ELR (cell line): ENCODE measurements at places on chromosomes 16 and 17.

DNA sequence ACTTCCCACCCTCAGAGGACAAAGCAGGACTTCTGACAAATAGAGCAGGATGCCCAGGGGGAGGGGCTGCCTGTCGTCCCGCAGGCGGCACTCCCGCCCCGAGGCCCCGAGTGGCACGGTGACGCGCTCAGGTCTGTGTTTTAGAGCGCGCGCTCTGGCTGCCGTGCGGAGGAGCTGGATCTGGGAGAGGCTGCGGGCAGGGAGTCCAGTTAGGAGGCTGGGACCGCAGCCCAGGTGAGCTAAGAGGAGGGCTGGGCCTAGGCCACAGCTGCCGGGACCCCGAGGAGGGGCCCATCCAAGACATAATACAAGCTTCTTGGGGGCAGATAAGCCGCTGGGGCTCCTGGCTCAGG lies 6.4 kb downstream of the DOC2A start:
- no peak for DNase-seq

GRCh38 chr16:852451-853185 lies 52.1 kb upstream of the GNG13 start:
- no peak for DNase-seq

DNA sequence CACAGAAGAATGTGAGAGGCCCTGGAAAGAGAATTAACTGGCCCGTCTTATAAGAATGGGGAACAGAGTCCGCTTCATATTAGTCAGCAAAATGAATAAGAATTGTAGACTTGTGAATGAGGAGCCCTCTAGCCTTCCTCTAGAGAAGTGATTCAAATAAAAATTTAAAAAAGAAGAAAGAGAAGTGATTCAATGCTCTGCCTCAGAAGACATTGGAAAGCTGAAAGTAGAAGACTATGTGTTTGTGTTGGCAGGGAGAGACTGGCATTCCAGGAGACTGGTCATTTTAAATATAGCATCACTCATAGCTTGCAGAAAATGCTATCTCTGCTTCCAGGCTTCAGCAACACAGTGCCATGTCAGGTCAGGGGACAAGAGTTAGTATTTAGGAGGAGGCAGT lies 190.6 kb upstream of the HS3ST3A1 start:
- peak; percentile 21 for DNase-seq

DNA sequence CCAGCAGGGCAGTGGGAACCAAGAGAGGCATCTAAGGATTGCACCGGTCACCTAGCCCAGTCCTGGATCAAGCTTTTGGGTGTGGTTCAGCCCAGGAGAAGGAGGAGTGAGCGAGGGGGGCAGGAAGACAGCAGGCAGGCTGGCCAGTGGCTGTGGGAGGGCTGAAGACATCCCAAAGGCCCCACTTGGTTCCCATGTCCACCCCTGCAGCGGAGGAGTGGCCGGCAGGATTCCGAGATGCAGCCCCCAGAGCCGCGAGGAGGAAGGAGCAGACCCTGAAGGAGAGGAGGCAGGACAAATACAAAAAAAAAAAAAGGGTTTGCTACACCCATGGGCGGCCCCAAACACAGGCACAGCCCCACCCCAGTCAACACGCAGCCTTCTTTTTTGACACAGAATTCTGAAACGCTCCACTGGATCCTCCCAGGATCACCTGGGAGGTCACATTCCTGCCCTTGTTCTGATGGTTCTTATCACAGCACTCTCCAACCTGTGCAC lies 1.1 kb upstream of the SLC47A2 start:
- DNase-seq, result no peak

DNA sequence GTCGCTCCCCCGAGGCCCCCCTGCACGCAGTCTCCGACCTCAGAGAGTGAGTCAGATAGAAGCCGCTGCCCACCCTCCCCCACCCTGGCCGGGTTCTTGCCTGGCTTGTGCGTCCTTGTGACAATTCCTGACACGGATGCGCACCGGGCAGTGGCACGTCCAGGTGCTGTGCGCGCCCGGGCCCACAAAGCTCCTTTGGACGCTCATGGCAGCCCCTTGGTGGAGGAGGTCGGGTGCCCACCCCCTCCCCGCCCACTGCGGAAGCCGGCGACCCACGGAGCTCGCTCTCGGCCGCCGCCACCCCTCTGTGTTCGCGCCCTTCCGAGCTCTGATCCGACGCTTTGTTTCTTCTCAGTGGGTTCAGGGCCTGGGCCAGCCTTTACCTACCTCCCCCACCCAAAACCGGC lies 662 bp upstream of the TUBB3 start:
- peak; percentile 96 for DNase-seq

DNA sequence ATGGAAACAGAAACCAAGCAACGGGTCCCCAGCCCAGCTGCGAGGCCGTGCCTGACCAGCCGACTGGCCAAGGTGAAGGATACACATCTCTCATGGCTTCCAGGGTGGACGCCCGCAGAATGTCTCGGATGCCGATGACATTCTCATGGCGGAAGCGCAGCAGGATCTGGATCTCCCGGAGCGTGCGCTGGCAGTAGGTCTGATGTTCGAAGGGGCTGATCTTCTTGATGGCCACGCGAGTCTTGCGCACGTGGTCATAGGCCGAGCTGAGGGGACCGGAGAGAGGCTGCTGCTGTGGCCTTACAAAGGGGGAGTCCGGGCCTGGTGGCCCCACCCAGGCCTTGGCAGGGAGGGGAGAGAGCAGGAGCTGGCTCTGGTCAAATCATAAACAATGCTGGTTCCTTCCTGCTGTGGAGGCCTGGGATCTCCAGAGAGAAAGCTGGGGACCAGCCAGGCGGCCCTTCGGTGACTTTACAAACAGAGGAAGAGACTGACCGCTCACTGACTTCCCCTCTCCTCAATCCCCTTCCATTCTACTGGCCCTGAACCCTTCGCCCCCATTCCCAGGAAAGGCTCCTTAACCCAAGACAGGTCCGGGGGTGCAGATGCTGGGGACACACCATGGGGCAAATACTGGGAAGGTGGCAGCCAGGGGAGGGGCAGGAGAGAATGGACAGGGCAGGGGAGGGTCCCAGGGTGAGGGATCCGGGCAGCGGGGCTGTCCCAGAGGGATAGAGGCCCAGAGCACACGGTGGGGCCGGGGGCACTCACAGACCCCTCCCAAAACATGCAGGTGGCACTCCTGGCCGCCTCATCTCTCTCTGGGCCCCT lies 1.1 kb downstream of the MAPK3 start:
- no peak for DNase-seq

DNA sequence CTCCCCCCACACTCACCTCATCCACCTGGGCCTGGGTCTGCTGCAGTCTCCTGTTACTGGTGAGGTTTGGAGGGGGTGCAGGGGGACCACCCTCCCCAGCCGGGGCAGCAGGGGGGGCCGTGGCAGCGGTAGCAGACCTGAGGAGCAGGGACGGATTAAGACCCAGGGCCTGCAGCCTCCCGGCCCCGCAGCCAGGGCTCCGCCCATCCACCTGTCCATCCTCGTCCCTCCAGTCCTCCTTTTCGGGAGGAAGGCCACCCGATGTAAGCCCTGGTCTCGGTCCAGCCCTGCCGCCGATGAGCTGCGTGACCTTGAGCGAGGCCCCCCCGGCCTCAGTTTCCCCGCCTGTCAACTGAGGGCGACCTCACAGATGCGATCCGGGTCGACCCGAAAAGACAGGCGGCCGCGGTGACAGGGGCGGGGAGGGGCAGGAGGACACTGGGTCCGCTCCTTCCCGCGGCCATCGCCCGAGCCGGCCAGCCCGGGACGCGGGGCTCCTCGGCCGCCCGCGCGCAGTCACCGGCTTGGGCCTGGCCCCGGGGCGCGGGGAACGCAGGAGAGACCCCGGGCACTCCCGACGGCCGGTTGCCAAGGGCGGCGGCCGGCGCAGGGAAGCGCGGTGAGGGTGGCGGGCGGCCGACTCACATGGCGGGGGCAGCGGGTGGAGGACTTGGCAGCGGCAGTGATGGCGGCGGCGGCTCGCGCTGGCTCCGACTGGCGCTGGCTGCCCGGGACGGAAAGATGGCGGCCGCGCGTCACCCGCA lies at the start of gene VAMP2:
TSS of gene VAMP2 (minus strand) at position 716 of the 764 bp plus-strand sequence. CDS start at position 647, 69 bp downstream.
- peak; percentile 78 for DNase-seq

GRCh38 chr17:64615028-64615677 lies 47.0 kb downstream of the SMURF2 start:
- peak; percentile 63 for DNase-seq

DNA sequence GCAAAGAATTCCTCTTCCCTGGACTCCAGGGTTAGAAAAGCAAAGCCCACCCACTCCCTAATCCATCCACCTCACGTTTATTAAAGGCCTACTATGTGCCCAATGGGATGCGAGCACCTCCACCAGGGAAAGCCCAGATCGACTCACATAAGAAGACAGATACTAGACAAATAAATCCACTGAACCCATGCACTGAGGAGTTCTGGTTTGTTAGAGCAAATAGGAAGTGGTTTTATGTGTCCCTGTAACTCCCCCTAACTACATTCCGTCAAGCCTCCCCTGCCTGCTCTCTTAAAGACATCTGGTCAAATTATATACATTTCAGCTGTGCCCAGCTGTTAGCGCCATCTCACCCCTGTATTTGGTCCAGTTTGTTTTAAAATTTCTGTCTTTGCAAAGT lies 218.5 kb upstream of the RPL38 start:
- no peak for DNase-seq

GRCh38 chr17:77836557-77837041 lies 121.9 kb upstream of the TNRC6C start:
- DNase-seq, result peak; percentile 71

GRCh38 chr16:79707876-79708275 lies 107.3 kb upstream of the MAF start:
- no peak for DNase-seq

DNA sequence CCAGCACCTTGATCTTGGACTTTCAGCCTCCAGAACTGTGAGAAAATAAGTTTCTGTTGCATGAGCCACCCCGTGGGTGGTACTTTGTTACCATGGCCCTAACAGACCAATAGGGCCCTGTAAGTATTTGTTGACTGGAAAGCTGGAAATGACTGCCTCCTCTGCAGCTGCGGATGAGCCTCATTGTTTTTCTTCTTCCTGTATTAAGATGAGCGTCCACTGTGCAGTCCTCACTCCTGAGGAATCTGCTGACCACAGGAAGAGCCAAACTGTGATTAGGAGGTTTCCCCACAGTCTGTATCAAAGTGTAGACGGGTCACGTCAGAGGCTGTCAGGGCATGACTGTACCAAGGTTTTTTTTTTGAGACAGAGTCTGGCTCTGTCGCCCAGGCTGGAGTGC lies 12.2 kb upstream of the AKTIP start:
- peak; percentile 77 for DNase-seq

GRCh38 chr17:50265212-50265611 lies 9.1 kb upstream of the TMEM92 start:
- no peak for DNase-seq

DNA sequence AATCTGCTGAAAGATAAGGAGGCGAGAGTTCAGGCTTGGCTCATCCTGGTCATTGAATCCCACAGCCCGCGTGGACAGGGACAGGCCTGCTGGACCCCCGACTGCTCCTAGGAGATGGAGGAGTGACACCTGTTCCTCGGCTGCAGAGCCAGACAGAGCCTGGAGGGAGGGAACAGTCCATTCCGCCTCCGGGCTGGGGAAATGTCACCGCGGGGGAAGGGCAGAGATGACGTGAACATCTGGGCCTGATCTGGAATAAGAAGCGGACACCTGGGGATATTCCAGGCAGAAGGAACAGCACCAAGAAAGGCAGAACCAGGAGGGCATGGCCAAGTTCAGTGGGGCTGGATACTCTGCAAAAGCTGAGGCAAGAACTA lies 1.5 kb downstream of the ZNF747 start:
- no peak for DNase-seq

DNA sequence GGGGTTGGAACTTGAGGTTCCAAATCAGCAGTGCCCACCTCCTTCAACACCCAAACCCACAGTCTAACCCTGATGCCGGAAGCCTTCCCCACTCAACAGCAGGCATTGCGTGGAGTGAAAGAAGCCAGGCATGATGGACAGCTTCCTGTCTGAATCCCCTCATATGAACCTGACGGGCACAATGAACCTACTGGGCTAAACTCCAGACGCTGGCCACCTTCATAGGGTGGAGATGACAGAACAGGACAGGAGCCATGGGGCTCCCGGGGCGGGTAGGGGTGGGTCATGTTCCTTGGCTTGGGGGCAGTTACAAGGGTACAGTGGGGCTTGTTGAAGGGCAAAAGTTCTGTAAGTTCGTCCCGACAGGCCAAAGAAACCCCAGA lies 460 bp upstream of the HSBP1 start:
- DNase-seq, result no peak

DNA sequence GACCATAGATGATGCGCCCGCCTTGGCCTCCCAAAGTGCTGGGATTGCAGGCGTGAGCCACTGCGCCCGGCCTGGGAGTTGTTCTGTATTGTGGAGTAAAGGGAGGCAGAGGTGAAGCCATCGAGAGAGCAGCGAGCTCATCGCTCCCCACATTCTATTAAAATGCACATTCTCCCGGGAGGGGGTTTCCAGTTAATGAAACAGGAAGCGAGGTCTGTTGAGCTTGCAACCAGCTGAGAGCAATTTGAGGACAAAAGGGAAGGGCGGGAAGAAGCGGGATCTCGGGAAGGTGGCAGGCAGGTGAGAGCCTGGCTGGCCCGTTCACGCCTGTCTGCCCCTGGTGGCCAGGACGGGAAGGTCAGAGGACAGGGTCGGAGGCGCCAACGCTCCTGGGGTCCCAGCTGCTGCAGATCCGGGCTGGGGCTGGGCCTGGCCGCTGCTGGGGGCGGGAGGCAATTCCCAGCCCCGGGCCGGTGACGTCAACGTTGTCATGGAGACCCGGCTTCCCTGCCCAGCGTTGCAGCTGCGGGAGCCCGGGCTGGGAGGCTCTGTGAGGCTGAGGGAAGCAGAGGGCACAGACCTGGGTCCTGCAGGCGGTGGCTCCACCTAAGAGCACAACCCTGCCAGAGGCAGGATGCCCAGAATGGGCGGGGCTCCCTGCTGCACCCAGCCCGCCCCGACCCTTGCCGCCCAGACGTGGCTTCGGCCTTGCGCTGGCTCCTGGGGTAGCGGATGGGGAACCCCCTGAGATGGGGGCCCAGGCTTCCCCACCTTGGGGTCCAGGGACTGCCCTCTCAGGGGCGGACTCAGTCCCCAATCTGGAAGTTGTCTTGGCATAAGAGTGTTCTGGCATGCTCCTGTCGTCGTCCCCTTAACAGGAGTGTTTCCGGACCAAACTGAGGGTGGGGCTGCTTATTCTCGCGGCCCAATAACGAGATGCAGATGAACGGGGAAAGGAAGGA lies 48.7 kb upstream of the PLCG2 start:
- peak; percentile 80 for DNase-seq

GRCh38 chr16:68893710-68894705 lies 50.7 kb downstream of the TANGO6 start:
- DNase-seq, result peak; percentile 21

GRCh38 chr17:179781-180380 lies 1.6 kb downstream of the DOC2B start:
- DNase-seq, result no peak

DNA sequence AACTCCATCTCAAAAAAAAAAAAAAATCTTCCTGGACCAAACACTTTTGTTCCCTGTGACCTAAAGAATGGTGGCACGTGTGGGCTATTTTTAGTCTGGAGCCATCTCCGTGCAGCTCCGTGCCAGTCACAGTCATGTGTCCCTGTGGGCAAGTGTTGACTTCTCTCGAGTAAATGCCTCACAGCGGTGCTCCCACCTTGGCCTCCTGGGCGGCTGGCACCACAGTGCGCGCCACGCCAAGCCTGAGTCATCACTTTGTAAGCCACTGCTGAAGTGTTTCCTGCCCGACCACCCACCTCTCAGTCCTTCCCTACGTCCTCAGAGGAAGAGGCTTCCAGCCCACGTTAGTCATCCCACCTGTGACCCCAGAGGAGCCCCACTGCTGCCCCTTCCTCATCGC lies 10.9 kb upstream of the HEXD start:
- DNase-seq, result peak; percentile 45

GRCh38 chr16:88761830-88762229 lies 23.2 kb downstream of the PIEZO1 start:
- DNase-seq, result no peak

- DNase-seq, result no peak
These were observed 207.7 kb downstream of the SPECC1 start for GRCh38 chr17:20216853-20217252.
